ENCODE measurements at places on chromosomes 7 and 10. TPM values are rescaled to one million over a fixed set of nuclear protein-coding genes. Genes with fewer than 3 reads are reported as not detected.
A peak's percentile ranks its signal among the peaks of the same experiment; 100 is the strongest.

GRCh38 chr7:76231583-76231982 is 29.9 kb downstream of the SRRM3 start:
- DNase-seq, result no peak

DNA sequence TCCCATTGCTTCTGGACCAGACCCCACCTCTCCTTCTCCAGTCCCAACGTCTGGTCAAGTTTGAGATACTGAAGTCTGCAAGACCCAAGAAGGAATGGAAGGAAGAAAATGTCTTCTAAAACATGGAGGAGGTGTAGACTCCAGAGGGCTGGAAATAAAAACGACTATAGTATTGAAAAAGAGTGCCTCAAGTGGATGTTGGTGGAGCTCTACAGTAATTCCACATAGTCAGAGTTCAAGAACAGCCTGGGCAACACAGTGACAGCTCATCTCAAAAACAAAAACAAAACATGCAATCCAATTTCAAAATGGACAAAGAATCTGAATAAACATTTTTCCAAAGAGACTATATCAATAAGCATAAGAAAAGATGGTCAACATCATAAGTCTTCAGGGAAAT is 2.3 kb upstream of the PCGF6 start:
- DNase-seq, result no peak

GRCh38 chr10:63520500-63521415 is at the start of gene REEP3:
Gene REEP3, plus strand, starts transcription at chr10:63521401. Its CDS starts 145 bp downstream, at chr10:63521546.
- peak; percentile 80 for DNase-seq

DNA sequence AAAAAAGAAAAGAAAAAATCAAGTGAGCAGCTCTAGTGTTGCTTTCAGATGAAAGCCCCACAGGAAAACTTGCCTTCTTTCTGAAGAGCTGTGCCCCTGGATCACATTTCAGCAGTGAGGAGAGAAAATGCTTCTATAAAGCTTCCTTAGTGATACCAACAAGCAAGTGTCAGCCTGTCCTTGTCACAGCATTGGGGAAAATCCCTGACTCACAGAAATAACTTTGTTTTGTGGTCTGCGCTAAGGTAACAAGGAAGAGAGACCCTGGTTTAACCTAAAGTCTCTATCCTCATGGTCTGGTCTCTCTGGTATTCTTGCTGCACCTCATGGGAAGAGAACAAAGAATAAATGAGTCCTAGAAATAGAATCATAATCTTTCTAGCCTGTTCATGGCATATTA is 885.2 kb upstream of the SORCS1 start:
- DNase-seq, result no peak

- no peak for DNase-seq
Measured at GRCh38 chr10:58956926-58957325, 219.5 kb upstream of the PHYHIPL start.

DNA sequence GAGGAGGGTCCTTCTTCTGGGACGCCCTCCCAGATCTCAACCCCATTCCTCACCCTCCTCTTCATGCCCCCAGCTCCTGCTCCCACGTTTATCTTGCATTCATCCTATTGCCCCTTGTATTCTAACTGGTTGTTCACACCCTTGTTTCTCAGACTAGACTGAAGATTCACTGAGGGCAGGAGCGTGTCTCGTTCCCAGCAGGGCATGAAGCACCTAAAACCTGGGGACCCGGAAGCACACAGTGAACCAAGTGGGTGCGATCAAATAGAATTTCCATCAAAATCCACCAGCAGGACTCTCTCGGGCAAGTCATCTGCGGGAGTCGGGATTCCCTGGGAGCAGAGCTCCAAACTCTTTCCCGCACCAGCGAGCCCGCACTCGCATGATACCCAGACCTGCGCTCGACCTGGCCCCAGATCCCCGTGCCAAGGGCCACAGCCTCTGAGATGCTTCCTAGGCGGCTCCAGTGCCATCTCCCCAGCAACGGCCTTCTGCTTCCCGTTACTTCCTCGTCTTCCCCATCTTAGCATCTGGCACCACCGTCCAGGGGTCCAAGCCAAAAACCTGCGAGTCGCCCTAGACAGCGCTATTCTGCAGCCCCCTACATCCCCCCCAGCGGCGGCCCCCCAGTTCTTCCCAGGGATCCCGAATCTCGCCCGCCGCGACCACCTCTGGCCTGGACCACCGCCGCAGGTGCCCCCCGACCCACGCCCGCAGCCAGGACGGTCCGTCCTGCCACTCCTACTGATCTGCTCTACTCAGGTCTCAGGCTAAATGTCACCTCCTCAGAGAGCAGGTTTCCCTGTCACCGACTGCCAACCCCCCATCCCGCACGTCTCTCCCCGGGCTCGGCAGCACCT is 6.1 kb upstream of the GBX1 start:
- no peak for DNase-seq

TUBAL3 gene
- total RNA-seq, result not detected

SPDYE2B gene
- not detected for total RNA-seq

SVOPL gene
- not detected for total RNA-seq

C7orf57 gene
- total RNA-seq, result not detected

Data from right lobe of liver (tissue), 6 donors.